ENCODE measurements at places on chromosomes 6 and 20. TPM values are rescaled to one million over a fixed set of nuclear protein-coding genes. Genes with fewer than 3 reads are reported as not detected.

DNA sequence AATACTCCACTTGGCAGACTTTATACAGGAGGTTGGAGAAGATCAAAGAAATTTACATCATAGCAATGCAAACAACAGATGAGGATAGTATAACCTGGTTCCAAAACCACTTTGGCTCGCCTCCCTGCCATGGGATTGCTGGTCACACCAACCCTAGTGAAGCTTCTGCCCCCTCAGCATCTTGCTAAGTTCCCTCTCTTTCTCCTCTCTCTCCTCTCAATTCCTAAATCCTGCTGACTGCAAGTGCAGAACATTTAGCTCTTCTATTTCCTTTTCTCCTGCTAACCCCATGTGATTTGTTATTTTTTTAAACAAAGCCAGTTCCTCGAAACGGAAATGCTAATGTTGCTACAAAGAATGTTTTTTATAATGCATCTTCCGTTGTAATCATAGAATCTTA lies 50.3 kb upstream of the LY86 start:
- no peaks in the 10 kb centered on the region for H3K36me3 ChIP-seq
- peaks cover 7% of the 10 kb centered on the region for H3K27me3 ChIP-seq
- peak overlapping the region; percentile 63 for H3K27ac ChIP-seq
- peaks cover 23% of the 10 kb centered on the region for H3K4me1 ChIP-seq
- no peak overlapping the region for H3K4me3 ChIP-seq

DNA sequence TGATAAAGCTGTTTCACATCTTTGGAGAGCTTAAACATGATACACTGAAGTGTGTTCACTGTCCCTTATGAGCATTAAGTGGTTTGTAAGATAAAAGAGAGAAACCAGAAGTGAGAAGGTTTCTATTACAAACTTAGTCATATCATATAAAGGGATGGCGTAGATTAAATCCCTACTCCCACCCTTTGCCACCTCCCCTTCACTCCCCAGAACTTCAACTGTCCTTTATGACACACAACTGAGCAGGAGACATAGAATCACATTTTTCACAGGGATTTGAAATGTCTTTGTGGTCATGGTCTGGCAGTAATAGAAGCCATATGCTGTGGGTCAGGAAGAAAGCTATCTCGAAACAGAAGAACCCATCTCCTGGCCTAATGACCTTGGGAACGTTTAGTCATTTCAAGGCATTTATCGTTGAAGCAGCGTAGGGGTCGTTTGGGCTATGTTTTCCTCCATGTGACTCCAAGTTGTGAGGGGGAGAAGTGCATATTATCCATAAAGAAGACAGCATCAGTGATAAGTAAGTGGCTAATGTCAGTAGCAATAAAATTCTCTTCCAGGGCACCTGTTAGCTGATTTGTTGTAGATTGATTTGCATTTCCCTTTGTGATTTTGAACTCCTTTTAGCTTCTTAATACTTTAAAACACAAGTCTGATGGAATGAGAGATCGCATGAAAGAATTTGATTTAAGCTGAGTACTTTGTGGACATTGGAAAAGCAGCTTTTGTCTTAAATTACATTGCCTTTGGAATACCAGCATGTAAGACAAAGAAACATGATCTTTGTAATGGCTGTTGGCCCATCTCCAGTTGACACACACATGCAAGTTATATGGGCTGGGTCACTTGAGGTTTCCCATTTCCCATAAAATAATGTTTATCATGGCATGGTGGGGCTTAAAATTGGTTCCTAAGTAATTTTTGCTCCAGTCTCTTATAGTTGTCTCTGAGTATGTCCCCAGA lies 501.5 kb upstream of the FLRT3 start:
- H3K4me3 ChIP-seq, result no peak overlapping the region
- H3K27me3 ChIP-seq, result no peaks in the 10 kb centered on the region
- DNase-seq, result no peak

DNA sequence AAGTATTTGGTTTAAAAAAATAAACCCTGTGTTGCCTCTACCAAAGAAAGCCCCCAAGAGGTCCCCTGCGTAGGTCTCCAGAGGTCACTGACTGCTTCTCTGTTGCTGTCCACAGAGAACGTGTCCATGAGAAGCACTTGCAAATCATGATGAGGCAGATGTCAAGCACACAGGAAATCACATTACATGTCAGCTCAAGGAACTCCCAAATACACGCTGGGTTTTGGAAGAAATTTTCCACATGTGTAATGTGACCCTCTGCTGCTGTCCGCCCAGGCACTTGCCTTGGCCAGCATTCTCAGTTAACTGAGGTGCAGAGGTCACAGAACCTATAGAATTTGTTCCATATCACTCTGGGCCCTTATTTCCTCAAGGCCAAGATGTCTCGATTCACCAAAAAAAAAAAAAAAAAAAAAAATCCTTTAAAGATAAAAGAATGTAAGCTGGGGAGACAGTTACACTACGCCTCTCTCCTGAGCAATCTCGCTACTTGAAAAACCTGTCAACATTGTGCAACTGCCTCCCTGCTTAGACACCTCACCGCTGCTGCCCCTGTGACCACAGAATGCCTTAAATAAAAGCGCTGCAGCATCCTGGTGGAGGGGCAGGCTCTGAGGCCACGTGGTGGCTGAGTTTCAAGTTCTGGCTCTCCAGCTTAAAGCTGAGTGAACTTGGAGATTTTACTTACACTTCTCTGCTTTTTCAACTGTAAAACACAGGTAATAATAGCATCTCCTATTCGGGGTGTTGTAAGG lies 42.3 kb downstream of the SLC22A23 start:
- H3K36me3 ChIP-seq, result peaks cover 4% of the 10 kb centered on the region
- no peaks in the 10 kb centered on the region for H3K4me1 ChIP-seq
- no peaks in the 10 kb centered on the region for H3K27me3 ChIP-seq

GRCh38 chr20:14445310-14445709 lies 107.9 kb upstream of the FLRT3 start:
- H3K4me1 ChIP-seq, result no peaks in the 10 kb centered on the region
- H3K27ac ChIP-seq, result no peak overlapping the region
- no peak overlapping the region for H3K4me3 ChIP-seq
- no peaks in the 10 kb centered on the region for H3K27me3 ChIP-seq
- no peaks in the 10 kb centered on the region for H3K36me3 ChIP-seq
- no peak for DNase-seq

DNA sequence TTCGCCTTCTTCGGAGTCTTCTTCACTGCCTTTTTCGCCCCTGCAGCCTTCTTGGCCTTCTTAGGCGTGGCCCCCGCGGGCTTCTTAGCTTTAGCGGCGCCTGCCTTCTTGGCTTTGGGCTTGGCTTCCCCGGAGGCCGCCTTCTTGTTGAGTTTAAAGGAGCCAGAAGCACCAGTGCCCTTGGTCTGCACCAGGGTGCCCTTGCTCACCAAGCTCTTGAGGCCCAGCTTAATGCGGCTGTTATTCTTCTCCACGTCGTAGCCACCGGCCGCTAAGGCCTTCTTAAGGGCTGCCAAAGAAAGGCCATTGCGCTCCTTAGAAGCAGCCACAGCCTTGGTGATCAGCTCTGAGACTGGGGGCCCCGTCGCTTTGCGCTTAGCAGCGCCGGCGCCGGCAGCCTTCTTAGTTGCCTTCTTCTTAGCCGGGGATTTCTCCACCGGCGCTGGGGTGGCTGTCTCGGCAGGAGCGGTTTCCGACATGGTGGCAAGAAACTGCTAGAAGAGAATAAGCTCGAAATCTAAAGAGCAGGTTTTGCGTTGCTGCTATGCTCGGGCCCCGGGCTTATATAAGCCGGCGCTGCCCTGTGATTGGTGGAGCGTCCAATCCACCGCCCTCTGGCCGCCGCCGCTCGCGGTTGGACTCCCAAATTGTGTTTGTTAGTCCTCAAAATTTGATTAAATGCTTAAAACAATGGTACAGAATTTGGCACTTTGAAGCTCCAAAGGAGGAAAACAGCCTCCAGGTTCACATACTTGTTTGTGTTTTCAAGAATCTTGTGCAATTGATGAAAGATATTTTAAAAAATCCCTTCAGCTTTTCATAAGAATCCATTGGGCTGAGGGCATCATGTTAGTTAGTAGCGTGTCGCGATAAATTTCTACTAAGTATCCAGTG lies 44.9 kb downstream of the OR2B2 start:
- peaks cover 56% of the 10 kb centered on the region for H3K27me3 ChIP-seq
- peak overlapping the region; percentile 51 for H3K27ac ChIP-seq
- peaks cover 47% of the 10 kb centered on the region for H3K4me1 ChIP-seq
- DNase-seq, result peak; percentile 65

DNA sequence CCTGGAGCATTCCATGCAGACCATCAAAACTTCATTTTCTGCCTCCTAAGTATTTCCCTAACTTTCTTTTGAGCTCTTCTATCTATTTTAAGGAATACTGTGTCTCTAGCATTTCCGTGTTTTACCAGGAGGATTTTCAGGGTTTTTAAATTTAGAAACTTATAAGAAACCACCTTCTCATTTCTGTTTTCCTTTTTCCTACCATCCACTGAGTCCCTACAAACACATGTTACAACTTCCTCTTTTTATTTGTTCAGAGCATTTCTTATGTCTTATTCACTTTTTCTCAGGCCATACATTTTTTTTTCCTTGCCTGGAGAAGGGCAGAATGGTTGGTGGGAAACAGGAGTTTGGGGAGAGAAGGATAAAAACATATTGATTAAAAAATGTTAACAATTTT lies 130.0 kb upstream of the BMP5 start:
- H3K4me1 ChIP-seq, result no peaks in the 10 kb centered on the region
- H3K36me3 ChIP-seq, result no peaks in the 10 kb centered on the region
- H3K27ac ChIP-seq, result no peak overlapping the region
- DNase-seq, result no peak

The CTSZ gene
- total RNA-seq, result 131 TPM

The PRDM1 gene
- total RNA-seq, result 0.85 TPM

All from left ventricle myocardium inferior (tissue), 1 donor.